ENCODE measurements at places on chromosomes 1 and 21. TPM values are rescaled to one million over a fixed set of nuclear protein-coding genes. Genes with fewer than 3 reads are reported as not detected.
A peak's percentile ranks its signal among the peaks of the same experiment; 100 is the strongest.

GRCh38 chr1:240619906-240620621, 8.1 kb upstream of the GREM2 start:
- no peak for DNase-seq

SGIP1 gene
- polyA plus RNA-seq = 1.4 TPM

SYCP1 gene
- polyA plus RNA-seq = not detected

GRCh38 chr21:46634966-46635323, 529 bp upstream of the PRMT2 start:
- peak; percentile 92 for DNase-seq

DNA sequence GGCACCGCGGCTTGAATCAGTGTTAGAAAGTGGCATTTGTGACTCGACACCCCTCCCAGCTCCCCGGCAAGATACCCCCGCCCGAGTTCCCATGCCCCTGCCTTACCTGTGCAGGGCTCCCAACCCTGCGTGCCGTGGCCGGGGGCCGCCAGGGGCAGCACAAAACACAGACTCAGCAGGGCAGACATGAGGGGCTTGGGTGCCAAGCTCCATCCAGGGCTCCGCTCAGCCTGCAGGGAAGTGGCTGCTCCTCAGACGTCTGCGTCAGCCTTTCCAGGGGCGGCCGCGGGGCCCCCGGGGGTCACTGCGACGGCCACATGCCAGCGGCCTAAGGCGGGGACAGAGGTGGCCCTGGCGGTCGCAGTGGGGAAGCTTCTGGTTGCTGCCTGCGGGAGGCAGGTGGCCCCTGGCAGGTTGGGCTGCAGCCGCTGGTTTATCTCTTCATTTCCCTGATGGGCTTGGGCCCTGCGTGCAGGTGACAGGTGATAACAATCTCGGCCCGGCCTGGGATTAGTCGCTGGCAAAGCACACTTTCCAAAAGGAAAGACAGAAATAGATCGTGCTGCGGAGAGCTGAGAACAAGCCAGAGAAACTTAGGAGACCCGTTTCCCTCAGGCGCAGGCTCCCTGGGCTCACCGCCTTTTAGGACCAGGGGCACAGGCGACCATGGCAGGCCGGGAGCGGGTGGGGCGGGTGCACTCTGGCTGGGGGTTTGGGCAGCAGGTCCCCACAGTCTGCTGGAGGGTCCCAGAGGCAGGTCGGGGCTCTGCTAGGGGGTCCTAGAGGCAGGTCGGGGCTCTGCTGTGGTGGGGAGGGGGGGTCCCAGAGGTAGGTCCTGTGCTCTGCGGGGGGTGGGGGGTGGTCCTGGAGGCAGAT, at the start of gene TSPEAR:
TSPEAR (minus strand) TSS at position 246 of the 876 bp plus-strand sequence; CDS start at position 188, 58 bp downstream.
- no peak for DNase-seq

- no peak for DNase-seq
Measured at GRCh38 chr1:86706018-86706635, 1.8 kb downstream of the SH3GLB1 start.

Measured in urinary bladder (tissue), 4 donors.